Ascending aorta (tissue), 2 donors: ENCODE measurements at places on chromosomes 7 and 10.

DNA sequence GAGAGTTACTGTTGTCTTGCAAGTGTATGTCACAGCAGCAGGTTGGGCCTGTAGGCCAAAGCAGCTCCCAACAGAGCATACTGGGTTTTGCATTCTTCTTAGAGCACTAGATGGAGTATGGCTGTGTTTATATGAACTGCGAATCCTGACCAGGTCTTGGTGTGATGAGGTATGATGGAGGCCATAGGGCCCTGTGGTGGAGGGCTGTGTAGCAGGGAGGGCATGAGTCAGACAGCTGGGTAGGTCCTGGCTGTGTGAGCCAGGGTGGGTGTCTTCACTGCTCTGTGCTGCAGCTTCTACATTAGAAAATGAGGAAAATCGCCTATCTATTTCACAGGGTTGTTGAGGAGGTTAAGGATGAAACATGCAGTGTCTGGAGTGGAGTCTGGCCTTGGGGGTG is 124.2 kb downstream of the BUB3 start:
- no peak for DNase-seq

GRCh38 chr7:111384065-111384891 is 178.0 kb downstream of the IMMP2L start:
- DNase-seq: no peak

DNA sequence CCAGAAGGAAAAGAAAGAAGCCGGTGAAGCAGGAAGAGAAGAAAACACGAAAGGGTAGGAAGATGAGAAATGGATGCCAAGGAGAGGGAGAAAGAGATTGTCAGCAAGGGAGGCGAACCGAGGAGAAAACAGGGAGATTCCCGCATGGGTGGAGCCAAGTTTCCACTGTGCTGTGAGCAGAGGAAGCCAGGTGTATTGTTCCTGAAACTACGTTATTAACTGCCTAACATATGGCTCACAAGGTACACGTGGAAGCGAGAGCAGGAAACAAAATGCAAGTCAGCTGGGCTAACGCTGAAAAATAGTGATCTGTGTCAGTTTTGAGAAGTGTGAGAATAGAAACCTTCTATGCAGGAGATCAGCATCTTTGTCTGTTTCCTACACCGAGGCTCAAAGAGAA is 20.4 kb upstream of the HIPK2 start:
- no peak for DNase-seq

DNA sequence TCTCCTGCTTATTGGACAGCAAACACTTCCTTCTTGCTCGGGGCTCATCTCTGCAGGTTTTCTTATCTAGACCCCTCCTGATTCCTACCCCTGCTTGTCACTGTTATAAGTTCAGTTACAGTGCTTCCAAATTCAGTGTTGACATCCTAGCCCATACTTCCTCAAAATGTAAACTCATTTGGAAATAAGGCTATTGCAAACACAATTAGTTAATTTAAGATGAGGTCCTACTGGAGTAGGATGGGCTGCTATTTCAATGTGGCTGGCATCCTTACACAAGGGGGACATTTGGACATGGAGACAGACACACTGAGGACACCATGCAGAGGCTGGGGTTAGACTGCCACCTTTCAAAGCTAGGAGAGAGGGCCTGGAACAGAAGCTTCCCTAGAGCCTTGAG is 85.2 kb upstream of the NPVF start:
- DNase-seq: no peak

DNA sequence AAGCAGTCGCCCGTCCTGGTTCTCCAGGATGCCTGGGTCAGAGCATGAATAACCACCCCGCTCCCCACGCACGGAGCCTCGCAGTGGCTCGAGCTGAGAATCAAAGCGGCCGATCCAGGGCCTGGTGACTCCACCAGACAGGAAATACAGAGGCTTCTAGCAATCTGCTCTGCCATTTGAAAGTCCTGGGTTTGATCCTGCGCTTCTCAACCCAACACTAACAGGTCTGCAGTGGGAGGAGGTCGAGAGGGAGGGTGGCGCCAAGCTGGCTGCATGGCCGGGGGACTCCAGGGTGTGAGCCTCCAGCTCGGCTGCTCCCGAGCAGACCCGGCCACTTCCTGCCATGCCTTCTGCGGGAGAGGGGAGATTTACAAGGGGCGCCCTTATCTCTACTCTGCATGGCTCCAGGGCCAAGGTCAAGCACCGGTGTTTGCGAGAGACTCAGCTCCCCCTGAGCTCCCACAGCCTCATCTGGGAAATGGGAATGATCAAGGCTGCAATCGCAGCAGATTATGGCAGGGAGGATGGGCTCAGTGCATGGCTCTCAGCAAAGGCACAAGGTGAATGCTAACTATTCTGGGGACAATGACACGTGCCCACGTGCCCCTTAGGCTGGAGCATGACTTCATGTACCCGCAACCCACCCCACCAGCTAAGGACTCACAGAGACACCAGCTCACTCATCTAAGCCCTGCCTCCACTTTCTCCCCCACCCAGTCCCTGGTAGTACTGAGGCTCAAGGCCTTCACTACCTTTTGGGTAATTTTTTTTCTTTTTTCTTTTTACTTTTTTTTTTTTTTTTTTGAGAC is 73.9 kb upstream of the TNRC18 start:
- no peak for DNase-seq

GRCh38 chr7:17580856-17581255 is 282.4 kb downstream of the AHR start:
- no peak for DNase-seq

- peak; percentile 28 for DNase-seq
Measured at GRCh38 chr7:142759433-142759832, 10.2 kb downstream of the PRSS1 start.

DNA sequence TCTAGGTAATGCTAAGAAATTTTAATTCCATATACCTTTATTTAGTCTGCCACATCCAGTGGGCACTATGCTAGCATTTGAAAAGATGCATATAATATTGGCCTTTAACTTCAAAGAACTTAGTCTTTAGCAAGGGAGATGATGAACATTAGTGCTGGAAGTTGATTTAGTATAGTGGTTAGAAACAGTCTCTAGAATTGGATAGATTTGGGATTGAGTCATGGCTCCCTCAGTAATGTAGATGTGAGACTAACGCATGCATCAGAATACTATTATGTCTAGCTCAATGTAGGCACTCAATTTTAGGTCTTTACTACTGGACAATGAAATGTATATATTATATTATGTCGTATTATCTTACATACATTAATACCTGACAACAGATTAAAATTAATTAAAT is 5.8 kb downstream of the DKK1 start:
- no peak for DNase-seq

- DNase-seq: no peak
Measured at GRCh38 chr10:18542832-18543231, 108.6 kb downstream of the NSUN6 start.

GRCh38 chr7:1532456-1533254 is 2.2 kb downstream of the MAFK start:
- DNase-seq: peak; percentile 96

- DNase-seq: no peak
Measured at GRCh38 chr7:2110610-2111396, 121.9 kb downstream of the MAD1L1 start.

DNA sequence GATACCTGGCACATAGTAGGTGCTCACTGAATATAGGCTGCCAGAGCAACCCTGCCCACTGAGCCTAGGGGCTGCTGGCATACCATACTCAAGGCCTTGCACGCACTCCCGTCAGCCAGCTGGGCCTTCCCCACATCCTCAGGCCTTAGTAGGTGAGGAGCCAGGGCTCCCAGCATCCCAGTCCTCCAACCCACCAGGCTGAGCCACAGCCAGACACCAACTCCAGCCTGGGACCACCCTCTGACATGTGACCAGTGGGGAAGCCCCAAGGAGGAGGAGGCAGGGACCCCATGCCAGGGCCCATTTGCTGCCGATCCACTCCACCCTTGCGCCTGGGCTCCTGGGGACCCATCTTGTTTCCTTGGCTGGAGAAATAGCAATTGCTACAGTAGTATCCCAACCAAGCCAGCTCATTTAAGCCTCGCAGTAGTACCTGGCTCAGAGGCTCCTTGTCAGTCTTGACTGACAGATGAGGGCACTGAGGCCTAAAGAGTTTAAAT is 11.4 kb downstream of the SLIT1 start:
- DNase-seq: no peak

GRCh38 chr10:14926061-14926470 is 27.8 kb downstream of the DCLRE1C start:
- no peak for DNase-seq

- DNase-seq: no peak
Measured at GRCh38 chr7:39211581-39211980, 233.9 kb downstream of the POU6F2 start.

- no peak for DNase-seq
Measured at GRCh38 chr10:121516093-121516865, 82.0 kb downstream of the FGFR2 start.

- no peak for DNase-seq
Measured at GRCh38 chr7:132508724-132509353, 67.4 kb downstream of the PLXNA4 start.

- DNase-seq: no peak
Measured at GRCh38 chr7:126723966-126724544, 528.7 kb downstream of the GRM8 start.
